ENCODE measurements at places on chromosomes 2 and 18. TPM values are rescaled to one million over a fixed set of nuclear protein-coding genes. Genes with fewer than 3 reads are reported as not detected.
A peak's percentile ranks its signal among the peaks of the same experiment; 100 is the strongest.

GRCh38 chr2:226832061-226832460, 3.8 kb upstream of the RHBDD1 start:
- no peak for DNase-seq

DNA sequence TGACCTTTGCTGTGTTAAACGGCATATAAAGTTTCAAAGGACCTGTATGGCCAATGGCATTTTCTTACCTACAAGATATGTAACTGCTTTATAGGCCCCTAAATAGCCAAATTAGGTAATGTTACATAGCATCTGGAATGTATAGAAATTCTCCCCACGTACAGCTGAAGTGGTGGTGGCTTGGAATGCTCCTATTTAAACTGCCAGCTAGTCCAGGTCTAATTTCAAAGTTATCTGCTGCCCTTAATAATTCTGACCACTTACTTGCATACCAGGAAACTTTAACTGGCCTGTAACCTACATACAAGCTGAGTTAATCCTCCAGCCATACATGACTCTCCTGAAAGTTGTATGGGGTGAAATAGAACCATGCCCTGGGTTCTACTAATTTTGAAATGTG, 1.3 kb downstream of the KIAA2012 start:
- DNase-seq, result no peak

- DNase-seq, result peak; percentile 99
These were observed 2.2 kb upstream of the RRM2 start for GRCh38 chr2:10120158-10120876.

The TWIST2 gene
- total RNA-seq, result 38.4 TPM
